ENCODE measurements at places on chromosomes 6 and 20.

GRCh38 chr6:31935823-31936222 lies 8.3 kb downstream of the C2 start:
- DNase-seq = no peak

DNA sequence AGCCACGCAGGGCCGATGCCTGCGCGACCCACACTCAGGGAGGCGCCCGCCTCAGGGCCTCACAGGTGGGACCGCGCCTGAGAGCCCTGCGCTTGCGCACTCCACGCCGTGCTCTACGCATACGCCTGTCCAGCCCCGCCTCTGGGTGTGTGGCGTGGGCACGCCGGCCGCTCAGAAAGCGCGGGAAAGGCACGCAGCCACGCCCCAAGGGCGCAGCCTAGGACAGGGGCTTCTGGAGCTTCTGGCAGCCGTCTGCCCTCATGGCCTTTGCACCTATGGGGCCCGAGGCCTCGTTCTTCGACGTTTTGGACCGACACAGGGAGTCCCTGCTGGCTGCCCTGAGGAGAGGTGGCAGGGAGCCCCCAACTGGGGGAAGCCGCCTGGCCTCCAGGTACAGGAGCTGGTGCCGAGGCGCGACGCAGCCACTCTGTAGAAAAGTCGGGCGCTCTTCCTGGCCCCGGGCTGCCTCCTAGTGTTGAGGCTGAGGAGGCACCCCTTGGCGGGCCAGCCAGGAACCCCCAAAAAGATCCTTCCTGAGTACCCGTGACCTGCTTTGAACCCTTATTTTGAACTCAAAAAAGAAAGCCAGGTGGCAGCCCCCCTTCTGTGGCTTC lies at the start of gene SPO11:
SPO11 (plus strand) TSS at position 196 of the 614 bp plus-strand sequence; CDS start at position 261, 65 bp downstream.
- no peak for DNase-seq

GRCh38 chr6:35262596-35262995 lies 3.1 kb downstream of the ZNF76 start:
- no peak for DNase-seq

DNA sequence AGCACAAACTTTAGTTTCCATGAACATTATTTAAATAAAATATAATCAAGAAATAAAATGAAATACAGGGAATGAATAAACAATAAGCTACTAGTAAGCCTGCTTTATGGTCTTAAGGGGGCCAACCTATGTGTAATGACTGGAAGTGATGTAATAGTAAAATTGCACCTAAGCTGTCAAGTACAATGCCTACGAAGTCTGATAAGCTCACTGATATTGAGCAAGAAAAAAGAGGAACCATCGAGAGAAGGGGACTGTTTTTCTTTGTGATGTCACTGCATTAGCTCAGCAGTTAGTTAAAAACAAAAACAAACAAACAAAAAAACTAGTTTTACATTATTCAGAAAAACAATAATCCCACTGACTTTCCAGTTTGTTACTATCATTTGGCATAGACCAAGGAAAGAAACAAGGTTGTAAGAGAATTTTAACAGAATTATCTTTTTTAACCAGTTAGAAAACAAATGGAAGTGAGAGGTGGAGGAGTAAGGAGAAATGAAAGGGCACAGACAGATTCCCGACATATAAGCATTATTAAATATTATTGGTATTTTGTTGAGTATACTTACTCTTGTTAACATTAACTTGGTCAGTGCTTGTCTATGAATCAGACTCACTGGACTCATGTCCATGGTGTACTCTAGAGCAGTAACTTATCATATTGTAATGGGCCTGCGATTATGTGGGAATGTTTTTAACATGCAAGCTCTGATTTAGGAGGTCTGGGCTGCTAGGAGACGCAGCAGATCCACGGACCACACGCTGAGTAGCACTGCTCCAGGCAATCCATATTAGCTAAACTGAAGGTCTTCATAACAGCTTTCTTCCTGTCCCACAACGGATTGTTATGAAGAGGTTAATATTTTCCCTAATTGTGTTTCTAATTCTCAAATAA lies 99.6 kb upstream of the HMGCLL1 start:
- no peak for DNase-seq

DNA sequence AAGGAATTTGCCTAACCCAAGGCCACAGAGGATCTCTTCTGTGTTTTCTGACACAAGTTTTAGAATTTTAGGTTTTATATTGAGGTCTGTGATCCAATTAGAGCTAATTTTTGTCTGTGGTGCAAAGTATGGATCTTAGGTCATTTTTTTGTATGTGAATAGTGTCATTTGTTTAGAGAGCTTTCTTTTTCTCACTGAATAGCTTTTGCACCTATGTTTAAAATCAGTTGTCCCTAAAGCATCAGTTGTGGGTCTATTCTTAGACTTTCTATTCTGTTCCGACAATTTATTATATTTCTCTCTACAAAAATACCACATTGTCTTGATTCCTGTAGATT lies 341 bp upstream of the MCM9 start:
- DNase-seq = no peak

- no peak for DNase-seq
Observed at GRCh38 chr6:70985156-70985555, 28.3 kb upstream of the B3GAT2 start.

DNA sequence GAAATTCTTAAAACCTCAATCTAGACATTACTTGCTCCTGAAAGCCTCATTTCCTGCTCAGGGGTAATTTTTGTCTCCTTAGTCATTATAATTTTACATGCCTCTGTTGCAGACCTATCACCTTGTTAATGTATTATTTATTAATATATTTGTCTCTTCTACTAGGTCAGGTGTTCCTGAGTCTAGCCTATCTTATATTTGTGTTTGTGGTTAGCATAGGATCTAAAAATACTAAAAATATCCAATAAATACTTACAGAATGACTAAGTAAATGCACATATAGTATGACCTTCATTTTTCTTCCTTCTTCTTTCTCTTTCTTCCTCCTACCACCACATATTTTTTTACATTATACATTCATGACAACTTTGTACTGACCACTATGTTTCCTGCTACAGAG lies 268.9 kb upstream of the HS3ST5 start:
- no peak for DNase-seq

GRCh38 chr6:146028252-146028795 lies 538 bp upstream of the GRM1 start:
- DNase-seq = no peak

DNA sequence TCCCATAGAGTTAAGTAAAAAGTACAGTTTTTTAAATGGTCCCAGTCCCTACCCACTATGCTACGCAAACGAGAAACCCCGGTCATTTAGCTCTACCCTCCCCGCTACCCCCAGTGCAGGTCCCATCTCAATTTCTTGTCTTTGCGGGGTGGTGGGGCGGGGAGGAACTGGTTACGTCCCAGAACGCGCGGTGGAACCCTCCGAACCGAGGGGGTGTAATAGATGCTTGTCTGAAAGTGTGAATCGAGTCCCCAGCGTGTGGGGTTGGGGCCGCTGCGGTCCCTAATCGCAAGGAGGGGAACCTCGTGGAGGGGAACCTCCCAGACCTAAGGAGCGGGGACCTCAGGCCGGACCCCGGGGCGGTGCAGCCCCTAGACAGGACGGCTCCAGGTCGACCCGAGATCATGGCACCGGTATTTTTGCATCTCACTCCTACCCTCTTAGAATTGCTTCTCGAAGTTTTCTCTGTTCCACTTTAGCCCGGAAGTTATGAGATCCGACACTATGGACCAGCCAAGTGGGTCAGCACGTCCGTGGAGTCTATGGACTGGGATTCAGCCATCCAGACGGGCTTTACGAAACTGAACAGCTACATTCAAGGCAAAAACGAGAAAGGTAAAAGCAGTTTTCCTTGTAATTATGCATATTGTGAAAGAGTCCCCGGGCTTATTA lies 779 bp downstream of the HEBP2 start:
- no peak for DNase-seq

DNA sequence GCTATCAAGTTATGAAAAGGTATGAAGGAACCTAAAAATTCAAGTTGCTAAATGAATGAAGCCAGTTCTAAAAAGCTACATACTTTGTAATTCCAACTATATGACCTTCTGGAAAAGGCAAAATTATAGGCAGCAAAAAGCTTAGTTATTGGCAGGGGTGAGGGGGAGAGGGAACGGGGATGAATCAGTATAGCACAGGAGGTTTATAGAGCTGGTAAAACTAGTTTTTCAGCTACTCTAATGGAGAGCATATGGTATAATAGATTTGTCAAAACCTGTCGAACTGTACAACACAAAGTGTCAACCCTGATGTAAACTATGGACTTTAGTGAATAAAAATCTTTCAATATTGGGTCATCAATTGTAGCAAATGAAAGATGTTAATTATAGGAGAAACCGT lies 18.7 kb downstream of the MANEA start:
- DNase-seq = no peak

DNA sequence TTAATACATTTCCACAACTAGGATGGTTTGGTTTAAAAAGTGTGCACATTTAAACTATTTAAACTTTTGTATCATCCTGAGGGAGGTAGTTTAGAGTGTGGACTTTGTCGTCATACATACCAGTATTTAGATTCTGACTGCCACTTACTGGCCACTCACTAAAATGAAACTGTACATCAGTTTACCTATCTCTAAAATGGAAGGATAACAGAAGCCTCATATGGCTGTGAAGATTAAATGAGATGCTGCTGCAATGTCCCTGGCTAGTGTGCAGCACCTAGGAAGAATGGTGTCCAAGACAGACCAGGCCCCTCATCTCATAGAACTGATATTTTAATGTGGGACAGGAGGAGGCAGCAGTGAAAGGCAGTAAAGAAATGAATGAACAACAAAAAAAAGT lies 12.0 kb upstream of the PKIG start:
- DNase-seq = no peak

- DNase-seq = no peak
Observed at GRCh38 chr6:13813621-13814175, 659 bp downstream of the MCUR1 start.

DNA sequence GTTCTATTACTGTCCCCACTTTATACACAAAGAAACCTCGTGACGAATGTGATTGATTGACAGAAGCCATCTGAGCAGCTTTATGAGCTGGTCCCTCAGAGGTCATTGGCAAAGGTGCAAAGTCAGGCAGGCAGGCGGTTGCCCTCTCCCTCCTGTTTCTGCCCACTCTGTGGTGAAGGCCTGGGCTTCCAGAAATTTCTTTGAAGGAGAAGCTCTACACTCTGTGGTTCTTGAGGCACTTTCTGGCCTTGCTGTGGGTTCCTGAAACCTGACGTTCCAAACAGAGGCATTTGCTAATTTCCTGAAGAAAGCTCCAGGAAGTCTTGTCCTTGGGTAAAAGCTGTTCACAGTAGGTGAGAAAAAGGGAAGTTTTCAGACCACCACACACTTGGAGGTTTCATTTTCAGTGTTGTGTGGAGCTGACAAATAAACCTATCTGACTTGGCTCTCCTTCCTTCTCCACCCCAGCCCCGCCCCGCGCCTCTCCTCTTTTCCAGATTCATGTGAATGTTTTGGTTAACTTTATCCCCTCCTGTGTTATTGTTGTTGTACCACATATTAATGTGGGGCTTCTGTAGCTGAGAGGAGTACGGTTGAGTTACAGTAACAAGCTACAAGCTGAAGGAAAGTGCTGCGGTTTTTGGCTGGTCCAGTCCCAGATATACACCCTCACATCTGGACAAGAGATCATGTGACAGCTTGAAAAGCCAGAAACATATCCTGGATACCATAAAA lies 274.1 kb downstream of the CLIC5 start:
- DNase-seq = no peak

- DNase-seq = no peak
Observed at GRCh38 chr6:139764498-139764986, 390.1 kb upstream of the CITED2 start.

DNA sequence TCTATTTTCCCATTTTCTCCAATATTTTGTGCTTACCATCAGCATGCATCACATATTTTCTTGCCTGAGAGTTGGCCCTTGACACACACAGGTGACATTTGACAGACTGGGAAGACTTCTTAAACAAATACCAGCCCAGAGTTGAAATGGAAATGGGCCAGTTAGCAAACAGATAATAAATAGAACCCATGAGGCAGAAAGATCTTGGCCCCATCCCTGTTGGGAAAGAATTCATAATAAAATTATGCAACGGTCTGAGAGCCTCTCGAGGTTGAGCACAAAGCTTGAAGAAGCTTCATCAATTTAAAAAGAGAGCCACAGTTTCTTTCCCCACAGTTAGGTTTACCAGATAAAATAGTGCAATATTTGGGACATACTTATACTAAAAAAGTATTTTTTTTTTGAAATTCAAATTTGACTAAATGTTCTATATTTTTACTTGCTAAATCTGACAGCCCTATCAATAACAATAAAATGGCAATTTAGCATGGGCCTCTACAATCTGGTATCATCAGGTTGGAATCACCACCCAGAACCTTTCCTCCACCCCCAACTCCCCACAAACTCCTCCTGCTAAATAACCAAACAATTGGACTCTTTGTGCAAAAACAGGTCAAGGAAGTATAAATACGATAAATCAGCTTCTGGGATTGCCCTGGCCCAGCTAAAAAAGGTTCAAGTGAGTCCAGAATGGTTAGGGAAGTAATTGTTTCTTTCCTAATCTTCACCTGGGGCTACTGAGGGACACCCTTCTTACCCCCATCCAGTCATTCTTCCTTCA lies 129.8 kb downstream of the CD164 start:
- no peak for DNase-seq

GRCh38 chr6:15341311-15342001 lies 95.6 kb downstream of the JARID2 start:
- no peak for DNase-seq

GRCh38 chr6:154425034-154425433 lies 68.4 kb upstream of the IPCEF1 start:
- no peak for DNase-seq

DNA sequence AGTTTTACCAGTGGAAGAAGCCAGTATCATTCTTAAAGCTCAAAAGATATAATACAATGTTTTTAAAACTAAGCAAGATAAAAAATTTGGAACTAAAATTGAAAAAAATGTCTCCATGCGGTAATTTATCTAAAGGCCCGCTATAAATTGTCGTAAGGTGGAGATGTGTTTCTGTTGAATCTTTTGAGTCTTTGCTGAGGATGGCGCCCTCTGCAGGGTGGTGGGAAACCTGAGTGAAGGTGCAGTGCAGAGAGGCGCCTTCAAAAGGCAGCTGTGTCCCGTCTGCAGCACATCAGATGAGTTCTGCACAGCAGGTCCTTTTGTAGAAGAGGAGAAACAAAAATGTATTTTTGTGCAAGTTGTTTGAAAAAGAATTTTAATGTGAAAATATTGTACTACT lies 29.4 kb upstream of the KIF25 start:
- DNase-seq = no peak

DNA sequence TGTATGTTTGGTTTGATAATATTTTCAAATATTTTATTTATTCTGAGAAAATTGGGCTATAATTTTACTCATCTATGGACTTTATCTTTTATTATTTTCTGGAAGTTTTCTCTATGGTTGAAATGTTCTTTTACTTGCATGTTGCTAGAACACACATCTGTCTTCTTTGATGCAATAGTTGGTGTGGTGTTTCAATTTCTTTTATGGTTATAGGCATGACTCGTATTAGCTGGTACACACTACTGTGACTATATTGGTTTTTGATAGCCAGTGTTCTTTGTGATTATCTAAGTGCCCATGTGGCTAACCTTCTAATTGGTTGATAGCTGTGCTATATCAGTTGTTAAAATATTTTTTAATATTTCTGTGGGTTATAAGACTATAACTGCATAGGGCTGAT lies 1343.3 kb upstream of the GJE1 start:
- no peak for DNase-seq

GRCh38 chr20:61193164-61193563 lies 58.9 kb upstream of the CDH4 start:
- no peak for DNase-seq
